ENCODE measurements at places on chromosomes 4 and X.

GRCh38 chrX:27660878-27661277 is 70.7 kb downstream of the DCAF8L2 start:
- DNase-seq: no peak

- no peak for DNase-seq
These were observed 222.5 kb downstream of the RAB28 start for GRCh38 chr4:13261486-13262257.

DNA sequence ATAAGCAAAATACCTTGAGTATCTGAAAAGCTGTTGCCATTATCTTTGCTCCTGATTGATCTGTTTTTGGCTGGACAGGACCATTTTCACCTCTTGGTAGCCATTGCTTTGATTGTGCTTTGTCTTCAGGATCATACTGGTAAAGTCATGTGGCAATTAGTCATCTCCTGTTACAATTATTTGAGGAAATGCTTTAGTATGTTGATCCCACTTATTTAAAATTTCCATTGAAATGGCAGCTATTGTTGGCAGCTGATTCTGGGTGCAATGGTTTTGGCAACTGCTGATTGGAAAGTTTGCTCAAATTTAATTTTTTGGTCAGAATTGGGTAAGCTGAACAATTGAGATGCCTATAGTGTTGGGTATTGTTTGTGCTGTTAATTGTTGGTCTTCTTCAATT is 238.3 kb upstream of the TLL1 start:
- no peak for DNase-seq

- no peak for DNase-seq
These were observed 54.8 kb downstream of the TLL1 start for GRCh38 chr4:165927815-165928214.
